ENCODE measurements at places on chromosomes 11 and 22.
A peak's percentile ranks its signal among the peaks of the same experiment; 100 is the strongest.

GRCh38 chr22:50049299-50050195 lies 8.6 kb downstream of the TTLL8 start:
- no peak for DNase-seq

GRCh38 chr22:41636467-41636866 lies 15.4 kb downstream of the XRCC6 start:
- no peak for DNase-seq

DNA sequence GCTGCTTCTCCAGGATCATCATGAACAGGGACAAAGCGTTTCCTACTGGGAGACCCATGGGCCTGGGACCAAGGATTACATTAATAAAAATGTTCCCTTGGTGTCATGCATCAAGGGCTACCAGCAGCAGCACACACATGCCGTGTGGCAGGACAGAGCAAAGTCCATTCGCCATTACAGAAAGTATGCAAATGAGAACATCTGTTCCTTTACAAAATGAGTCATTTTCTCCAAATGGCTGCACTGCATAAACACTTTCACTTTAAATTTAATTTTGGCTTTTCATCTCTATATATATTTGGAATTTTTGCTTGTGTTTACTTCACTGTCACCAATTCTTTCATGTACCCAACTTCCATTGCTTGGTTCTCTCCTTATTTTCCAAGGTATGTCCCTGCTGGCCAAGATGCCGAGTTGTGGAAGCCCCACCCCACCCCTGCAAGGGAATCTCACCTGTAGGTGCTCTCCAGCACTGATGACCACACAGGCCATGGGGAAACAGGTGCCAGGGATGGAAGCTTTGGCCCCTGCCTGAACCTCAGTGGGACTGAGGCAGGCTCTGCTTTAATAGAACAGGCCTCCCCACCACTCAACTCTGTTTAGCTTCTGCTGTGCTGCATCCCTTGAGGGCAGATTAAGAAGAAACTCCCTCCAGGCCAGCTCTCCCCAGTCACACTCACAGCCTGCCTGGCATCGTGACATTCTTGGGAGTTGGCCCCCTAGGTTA lies 15.6 kb upstream of the GNAZ start:
- no peak for DNase-seq

DNA sequence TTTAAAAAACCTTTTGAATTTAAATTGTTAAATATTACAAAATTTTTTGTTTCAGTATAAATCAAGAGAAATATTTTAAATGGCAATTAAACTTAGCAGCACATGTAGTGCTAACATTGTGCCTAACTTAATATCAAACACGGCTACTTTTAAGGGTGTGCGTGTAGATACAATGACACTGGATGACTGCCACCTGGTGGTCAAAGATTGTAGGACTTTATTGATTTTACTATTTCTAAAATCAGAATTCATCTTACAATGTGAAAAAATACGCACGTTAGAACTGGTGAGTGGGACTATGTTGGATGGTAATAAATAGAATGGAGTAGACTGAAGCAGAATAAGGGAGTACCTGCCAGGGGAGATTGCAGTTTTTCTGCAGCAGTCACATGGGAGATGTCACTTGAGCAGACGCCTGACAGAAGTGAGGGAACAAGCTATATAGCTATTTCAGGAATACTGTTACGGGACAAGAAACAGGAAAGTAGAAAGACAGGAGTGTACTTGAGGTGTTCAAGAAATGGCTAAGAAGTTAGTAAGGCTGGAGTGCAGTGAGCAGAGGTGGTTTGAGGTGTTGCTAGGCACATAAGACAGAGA lies 52.9 kb downstream of the UVRAG start:
- peak; percentile 52 for DNase-seq

- DNase-seq = no peak
Measured at GRCh38 chr11:133997554-133997953, 40.8 kb upstream of the IGSF9B start.

DNA sequence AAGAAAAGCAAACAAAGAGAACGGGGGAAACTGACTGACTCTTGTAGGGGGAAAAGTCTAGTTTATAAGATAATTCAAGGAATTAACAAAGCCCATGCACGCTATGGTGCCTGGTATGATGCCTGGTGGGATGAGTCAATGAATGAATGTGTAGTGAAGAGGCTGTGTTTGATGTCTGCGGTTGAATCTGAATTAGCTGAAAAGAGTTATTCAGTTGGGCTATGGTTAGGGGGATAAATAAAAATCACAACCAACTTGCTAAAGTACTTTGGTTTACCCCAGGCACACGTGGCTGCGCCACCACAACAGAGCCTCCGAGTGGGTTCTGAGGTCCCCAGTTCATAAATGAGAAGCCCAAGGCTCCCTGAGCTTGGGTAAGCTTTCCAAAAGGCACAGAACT lies 369.3 kb upstream of the SYN3 start:
- DNase-seq = no peak

DNA sequence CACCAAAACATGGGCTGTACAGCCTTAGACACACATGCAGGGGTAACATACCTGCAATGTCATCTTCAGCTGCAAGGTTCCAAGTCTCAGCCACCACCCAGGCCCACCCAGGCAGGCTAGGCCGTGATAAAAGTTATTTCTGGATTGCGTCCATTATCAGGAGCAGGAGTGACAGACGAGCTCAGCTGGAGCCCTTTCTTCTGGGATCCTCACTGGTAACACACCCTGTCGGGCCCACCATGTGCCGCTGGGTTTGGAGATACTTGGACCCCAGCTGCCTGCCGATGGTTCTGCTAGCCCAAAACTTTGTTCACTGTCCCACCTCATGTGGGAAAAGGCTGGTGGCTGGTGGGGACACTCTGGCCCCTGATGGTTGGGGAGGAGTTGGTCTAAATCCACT lies 24.8 kb downstream of the TMPRSS5 start:
- no peak for DNase-seq

DNA sequence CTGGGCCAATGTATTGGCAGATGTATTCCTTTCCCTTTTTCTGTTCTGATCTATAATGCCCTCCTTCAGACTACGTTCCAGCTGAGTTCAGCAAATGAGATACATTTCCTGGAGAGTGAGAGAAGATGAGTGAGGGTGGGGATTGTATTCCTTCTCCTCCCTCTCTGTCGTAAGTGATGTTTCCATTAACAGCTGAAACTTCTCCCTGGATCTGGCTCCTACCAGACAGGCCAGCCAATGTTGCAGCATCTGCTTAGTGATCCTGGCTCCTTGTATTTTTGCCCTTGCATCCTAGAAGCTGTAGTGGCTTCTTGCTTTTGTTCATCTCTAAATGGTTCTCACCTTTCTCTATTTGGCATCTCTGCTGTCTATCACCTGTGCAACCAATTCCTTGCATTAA lies 48.2 kb upstream of the MTMR2 start:
- no peak for DNase-seq

DNA sequence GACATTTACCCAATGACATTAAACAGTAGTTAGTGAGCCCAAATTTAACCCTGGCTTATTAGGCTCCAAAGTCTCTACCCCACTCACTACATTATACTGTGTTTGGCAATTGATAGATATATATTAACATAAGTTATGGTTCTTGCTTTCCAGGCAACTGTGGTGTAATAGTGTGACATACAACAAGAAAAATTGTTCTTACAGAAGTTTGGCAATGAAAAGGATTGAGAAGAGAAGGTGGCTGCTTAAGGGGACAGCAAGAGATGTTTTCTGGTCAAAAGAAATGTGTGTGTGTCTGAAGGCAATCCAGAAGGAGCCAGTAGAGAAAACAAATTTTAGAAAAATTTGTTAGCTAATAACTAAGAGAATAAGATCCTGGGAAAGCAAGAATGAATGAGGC lies 132.4 kb downstream of the SWAP70 start:
- no peak for DNase-seq

GRCh38 chr11:72970557-72971118 lies 156.4 kb downstream of the ATG16L2 start:
- DNase-seq = peak; percentile 40

Measured in stimulated activated CD8-positive, alpha-beta memory T cell treated with anti-CD3 and anti-CD28 coated beads, Interleukin-4, amount 100 ng/mL, for 48 hours (primary cell).